ENCODE measurements at places on chromosomes 16 and 17.

- no peak for DNase-seq
Observed at GRCh38 chr16:89482150-89482816, 8.1 kb downstream of the ANKRD11 start.

GRCh38 chr17:37488009-37488604, 1.6 kb upstream of the DUSP14 start:
- peak; percentile 23 for DNase-seq

DNA sequence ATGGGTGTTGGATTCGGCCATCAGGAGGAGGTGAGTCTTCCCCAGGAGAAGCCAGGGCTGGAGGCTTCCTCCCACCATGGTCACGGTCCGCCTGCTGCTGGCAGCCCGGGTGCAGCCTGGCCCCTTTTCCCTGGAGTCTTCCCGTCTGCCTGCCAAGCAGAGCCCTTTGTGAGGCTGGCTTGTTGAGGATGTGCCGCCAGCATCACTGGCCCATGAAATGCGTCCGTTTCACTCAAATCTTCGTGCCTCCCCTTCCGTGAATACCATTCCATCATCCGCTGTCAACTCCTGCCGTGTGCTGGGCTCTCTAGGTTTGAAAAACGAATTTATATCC, 9.6 kb downstream of the VPS4A start:
- DNase-seq: no peak

DNA sequence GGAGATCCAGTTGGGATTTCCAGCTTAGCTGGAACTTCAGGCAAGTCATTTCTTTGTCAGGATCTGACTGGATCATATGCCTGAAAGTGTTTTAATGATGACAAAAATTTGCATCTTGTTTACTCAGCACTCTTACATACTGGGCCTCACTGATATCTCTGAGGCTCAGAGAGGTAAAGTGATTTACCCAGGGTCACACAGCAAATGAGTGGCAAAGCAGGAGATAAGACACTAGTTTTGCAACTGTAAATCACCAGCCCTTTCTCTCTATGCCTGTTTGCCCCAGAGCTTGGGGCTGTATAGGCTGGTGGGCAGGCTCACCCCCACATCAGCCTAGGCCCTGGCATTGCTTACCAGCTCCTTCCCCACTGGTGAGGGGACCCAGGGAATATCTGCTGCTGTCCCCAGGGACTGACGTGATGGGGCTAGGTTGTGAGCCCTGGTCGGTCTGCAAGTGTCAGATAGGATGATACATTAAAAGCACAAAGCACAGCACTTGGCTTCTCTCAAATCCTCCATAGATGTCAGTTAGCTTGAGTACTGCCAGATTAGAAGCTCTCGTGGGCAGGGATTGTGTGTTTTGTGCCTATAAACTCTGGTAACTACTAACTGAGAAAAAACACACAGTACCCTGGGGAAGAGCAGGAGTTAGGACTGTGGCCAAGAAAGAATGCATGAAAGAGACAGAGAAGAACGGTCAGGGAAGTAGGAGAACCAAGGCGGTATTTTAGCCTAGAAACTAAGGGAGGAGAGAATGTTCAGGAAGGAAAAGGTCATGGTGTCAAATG, 165.4 kb downstream of the COPRS start:
- DNase-seq: no peak

DNA sequence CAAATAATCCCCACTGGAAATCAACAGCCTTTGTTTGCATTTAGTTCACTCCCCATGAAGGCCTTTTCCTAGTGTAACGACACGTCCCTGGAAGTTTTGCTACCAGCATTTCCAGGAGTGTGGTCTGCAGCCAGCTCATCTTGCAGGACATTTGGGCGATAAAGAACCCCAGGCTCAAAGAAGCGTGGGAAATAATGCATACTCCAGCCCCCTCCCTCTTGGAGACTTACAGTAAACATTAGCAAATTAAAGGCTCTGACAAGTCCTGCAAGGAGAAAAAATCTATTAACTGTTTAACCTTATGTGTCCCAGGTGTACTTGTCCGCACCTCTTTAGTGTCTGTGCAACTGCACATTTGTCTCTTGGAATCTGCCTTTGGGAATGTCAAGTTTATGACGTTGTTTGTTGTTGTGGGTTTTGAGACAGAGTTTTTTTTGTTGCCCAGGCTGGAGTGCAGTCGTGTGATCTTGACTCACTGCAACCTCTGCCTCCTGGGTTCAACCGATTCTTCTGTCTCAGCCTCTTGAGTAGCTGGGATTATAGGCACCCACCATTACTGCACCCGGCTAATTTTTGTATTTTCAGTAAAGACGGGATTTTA, 131.1 kb downstream of the ABCC1 start:
- DNase-seq: no peak

DNA sequence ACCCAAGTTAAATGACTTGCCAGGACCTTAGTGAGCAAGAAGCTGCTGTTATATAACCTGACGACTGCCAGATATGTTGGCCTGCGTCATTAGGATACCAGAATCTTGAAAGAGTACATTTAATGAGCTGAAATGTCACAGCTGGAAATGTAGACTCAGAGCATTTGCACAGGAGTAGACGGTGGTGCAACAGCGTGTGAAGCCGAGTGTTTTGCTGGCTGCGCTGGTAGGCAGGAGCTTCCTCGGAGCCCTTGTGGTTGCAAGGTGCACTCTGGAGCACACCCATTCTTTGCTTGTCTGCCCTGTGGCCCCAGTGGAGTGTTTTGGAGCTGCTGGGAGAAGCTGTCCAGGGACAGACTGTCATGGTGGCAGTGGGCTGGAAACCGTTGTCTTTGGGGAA, 79.3 kb downstream of the BANP start:
- no peak for DNase-seq

DNA sequence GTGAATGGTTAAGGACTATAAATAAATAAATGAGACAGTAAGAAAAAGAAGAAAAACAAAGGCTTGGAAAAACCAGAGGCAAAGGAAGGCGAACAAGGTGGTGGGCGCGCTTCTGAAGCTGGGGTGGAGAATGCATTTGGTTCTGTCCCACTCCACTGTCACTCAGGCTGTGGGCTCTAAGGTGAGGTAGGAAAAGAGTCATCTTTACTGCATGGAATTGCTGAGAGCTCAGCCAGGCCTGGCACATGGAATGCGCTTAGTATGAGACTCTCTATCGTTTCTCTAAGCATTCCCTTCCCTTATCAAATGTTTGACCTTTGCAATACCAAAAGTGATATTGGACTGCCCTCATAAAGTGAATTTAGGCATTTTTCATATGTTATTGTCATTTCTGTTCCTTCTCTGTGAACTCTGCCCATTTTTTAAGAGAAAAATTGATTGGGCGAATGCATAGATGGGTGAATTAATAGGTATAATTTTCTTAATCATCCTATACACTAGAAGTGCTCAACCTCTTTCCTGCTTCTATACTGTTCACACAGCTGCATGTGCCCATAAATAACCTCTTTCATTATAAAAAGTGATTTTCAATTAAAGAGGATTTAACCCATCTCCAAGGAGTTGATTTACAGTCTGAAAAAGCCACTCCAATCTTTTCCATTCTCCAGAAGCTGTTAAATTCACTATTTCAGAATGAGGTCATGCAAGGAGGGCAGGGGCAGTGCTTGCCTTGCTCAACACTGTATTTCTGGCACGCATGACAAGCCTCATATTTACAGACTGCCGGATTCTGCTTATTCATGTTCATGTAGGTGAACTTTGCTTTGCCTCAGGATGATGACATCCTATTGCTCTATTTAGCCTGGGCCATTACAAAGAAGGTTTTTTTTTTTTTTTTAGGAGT, 87.7 kb downstream of the MYH10 start:
- no peak for DNase-seq

DNA sequence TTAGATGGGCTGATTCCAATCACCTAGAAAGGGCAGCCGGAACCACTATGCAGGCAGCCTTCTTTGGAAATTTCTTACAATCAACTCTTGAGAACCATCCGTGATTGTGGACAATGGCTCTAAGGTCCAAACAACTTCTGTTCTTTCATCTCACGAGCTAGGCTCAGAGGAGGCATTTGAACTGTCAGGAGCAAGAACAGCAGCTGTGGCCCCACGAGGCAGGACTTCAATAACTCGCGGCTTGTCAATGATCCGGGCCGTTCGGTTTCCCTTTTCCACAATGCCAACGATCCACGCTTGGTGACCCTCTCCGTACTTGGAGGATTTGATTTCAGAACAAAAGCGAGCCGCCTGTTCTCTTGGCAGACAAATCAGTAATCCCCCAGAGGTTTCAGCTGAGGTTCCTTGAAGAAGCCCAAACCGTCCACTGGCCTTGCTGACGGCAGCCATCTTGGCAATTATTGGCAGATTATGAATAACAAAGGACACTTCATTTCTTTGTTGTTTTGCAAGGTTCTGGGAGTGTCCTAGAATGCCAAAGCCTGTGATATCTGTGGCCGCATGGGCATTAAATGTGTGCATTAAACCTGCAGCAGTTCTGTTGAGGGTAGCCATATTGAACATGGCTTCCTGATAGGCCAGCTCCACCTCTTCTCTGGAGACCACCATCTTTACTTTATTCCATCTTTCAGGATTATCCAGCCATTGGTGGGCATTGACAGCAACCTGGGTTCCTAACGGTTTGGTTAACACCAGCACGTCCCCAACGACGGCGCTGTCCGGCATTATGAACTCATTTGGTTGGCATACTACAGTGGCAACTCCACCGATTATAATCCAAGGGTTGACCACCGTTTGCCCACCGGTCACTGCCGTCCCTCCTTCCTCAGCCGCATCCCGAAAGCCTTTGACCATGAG, 1.2 kb downstream of the SEPHS2 start:
- DNase-seq: no peak

- no peak for DNase-seq
Observed at GRCh38 chr16:74862743-74863244, 88.2 kb upstream of the FA2H start.

GRCh38 chr17:76732734-76733617, 4.2 kb downstream of the SRSF2 start:
- DNase-seq: no peak

DNA sequence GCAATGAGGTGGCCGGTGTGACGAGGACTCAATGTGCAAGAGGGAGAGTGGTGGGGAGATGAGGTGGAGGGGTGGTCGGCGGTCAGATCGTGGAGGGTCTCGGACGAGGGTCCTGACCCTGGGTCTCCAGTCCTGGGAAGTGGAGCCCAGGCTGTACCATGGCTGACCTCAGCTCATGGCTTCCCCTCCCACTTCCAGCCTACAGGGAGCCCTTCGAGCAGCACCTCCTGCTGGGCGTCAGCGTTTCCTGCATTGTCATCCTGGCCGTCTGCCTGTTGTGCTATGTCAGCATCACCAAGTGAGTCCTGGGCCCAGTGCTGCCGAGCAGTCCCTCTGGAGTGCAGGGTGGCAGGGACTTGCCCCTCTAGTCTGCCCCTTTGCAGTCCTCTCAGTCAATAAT, 41.8 kb downstream of the IL4R start:
- no peak for DNase-seq

DNA sequence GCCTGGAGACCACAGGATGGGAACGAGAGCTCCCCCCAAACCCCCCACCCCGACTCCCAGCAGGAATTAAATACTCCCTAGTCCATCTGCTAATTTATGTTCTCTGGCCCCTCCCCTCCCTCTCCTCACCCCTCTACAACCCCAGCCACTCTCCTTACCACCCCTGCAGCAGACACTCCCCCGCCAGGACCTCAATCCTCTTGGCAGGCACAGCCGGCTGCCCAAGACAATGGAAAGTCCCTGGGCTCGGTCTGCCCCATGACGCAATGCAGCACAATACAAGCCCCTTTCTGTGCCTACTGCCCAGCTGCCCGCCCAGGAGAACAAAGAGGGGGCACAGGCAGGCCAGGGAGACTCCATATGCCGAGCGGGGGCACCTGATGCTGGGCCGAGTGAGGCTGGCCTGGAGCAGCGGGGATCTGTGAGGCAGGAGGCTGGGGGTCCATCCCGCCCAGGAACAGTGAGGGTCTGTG, 30.3 kb upstream of the CDC42EP4 start:
- no peak for DNase-seq

DNA sequence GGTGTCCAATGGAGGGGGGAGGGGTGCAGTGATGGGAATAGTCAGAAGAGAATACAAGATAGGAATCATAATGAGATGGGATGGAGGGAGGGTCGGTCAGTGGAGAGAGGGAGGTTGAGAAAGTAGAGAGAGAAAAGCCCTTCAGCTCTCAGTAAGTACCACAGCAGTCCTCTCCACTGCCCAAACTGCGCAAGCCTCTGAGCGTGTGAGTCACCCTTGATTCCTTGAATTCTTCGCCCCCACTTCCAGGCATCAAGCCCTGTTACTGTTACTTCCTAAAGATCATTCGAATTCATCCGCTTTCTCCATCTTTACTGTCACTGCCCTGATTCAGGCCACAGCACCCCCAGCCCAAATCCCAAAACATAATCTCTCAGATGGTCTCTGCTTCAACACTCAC, 2.5 kb downstream of the GUCY2D start:
- DNase-seq: no peak

DNA sequence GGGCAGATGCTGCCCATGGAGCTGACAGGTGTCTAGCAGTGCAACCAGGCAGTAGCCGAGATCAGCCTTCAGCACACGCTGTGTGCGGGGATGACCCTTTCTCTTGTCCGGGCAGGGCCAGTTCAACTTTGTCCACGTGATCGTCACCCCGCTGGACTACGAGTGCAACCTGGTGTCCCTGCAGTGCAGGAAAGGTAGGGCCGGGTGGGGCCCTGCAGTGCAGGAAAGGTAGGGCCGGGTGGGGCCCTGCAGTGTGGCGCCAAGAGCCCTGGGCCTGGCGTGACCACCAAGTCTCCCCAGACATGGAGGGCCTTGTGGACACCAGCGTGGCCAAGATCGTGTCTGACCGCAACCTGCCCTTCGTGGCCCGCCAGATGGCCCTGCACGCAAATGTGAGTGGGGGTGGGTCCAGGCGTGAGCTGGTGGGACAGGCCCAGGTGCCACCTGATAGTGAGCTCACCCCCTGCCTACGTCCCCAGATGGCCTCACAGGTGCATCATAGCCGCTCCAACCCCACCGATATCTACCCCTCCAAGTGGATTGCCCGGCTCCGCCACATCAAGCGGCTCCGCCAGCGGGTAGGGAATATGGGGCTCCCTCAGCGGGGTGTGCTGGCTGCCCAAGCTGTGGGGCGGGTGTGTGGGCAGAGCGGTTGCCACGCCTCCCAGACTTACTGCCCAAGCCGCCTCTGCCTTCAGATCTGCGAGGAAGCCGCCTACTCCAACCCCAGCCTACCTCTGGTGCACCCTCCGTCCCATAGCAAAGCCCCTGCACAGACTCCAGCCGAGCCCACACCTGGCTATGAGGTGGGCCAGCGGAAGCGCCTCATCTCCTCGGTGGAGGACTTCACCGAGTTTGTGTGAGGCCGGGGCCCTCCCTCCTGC, 40.2 kb downstream of the TSC2 start:
- DNase-seq: no peak

- DNase-seq: no peak
Observed at GRCh38 chr17:49494399-49494985, 601 bp upstream of the NGFR start.

Measured in NCI-H187 (cell line).